Stimulated activated CD8-positive, alpha-beta memory T cell treated with anti-CD3 and anti-CD28 coated beads, Interleukin-7, amount 100 ng/mL, for 4 hours (primary cell): ENCODE measurements at places on chromosomes 2 and 18.

DNA sequence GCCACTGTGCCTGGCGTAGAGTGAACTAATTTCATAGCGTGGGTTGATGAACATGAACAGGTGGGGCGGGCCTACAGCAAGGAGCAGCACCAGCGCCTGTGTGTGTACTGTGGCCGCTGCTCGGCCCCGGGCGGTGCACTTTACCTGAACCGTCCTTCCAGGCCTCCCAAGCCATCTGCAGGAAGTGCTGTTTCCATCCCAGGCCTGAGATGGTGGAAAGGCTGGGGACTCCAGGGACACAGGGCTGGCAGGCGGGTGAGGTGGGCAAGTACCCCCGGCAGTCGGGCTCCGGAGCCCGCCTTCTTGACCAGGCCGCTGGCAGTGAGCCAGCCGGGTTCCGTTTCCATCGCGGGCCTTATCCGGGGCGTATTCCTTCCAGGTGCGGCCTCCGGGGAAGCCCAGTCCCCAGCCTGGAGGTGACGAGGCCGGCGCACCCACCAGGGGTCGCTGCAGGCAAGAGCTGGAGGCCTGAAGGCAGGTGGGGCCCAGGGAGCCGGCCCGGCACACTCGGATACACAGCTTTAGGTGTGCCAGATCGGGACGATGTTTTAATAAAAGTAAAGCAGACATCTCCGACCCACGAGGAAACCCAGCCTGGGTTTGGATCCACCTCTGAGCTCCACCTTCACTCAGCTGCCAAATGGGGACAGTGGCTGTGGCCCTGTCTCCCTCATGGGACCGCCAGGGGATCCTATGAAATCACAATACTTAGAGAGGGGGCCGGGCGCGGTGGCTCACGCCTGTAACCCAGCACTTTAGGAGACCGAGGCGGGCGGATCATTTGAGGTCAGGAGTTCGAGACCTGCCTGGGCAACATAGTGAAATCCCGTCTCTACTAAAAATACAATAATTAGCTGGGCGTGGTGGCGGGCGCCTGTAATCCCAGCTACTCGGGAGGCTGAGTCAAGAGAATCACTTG is 22.7 kb upstream of the PDIA6 start:
- peak; percentile 52 for DNase-seq

GRCh38 chr2:214992911-214993310 is 145.5 kb downstream of the ABCA12 start:
- DNase-seq: no peak

GRCh38 chr18:12308386-12309100 is 502 bp downstream of the TUBB6 start:
- peak; percentile 8 for DNase-seq

DNA sequence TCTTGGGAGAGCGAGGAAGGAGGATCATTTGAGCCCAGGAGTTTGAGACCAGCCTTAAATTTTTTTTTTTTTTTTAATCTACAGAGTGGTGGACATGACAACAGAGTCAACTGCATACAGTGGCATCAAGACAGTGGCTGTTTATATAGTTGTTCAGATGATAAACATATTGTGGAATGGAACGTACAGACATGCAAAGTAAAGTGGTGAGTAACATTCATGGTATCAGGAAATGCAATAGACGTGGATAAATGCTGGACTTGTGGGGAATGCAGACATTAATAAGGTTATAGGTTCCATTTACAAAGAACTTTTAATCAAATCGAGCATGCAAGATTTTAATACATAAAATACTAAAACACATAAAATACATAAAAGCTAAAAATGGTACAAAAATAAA is 11.9 kb downstream of the WDR43 start:
- DNase-seq: no peak

- DNase-seq: no peak
Measured at GRCh38 chr18:37393221-37393827, 172.3 kb downstream of the CELF4 start.

DNA sequence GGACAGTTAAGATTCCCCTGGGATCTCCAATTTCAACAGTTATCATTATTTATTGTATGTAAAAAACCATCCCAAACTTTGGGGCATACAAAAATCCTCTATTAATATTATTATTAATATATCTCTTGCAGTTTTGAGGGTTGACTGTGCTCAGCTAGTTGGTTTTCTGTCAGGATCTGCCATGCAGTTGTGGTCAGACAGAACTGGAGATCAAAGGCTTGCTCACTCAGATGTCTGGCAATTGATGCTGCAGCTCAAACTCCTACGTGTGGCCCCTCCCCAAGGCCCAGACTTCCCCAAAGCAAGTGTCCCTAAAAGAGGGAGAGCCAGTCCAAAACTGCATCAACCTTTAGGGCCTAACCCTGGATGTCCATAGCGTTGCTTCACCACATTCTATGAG is 204.7 kb downstream of the TTC32 start:
- DNase-seq: no peak
